ENCODE measurements at places on chromosomes 4 and X. TPM values are rescaled to one million over a fixed set of nuclear protein-coding genes. Genes with fewer than 3 reads are reported as not detected.
A peak's percentile ranks its signal among the peaks of the same experiment; 100 is the strongest.

DNA sequence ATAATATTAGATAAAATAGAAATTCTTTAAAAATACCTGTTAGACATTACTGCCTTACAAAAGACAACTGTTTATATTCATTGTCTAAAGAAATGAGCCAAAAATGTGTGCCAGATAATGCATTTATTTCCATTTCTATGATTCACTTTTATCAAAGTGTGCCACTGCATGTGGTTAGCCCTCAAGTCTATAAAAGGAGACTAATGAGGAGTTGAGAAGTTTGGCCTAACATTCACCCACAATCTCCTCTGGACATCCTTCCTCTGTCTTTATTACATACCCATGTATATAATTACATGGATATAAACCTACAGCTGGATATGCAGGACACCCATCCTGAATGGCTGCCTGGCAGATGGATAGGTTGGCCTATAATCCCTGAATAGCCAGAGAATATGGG is 42.6 kb upstream of the PDE5A start:
- DNase-seq: no peak

- no peak for DNase-seq
Observed at GRCh38 chr4:171024720-171025303, 788.4 kb upstream of the GALNTL6 start.

DNA sequence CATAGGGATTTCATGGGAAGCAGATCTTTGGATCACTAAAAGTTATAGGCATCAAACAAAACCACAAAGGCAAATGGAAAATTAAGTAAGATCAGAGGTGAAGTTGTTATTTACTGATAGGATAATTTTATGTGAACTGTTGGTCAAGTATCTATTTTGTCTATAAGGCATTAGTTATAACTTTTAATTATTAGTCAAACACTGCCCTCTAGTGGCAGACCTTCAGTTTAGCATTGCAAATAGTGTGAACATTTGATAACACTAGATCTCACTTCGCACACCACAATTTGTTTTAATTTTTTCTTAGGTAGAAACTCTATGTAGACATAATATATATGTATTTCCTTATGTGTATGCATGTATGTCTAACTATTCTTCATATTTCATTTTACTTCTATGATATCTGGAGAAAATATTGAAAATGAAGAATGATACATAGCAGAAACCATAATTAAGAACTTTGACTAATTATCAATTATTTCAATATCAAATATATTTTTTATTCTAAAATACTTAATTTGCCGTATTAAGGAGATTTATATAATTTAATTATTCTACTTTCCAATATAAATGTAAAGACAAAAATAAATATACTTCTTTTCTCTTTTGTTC is 214.5 kb upstream of the TACR3 start:
- DNase-seq: no peak

DNA sequence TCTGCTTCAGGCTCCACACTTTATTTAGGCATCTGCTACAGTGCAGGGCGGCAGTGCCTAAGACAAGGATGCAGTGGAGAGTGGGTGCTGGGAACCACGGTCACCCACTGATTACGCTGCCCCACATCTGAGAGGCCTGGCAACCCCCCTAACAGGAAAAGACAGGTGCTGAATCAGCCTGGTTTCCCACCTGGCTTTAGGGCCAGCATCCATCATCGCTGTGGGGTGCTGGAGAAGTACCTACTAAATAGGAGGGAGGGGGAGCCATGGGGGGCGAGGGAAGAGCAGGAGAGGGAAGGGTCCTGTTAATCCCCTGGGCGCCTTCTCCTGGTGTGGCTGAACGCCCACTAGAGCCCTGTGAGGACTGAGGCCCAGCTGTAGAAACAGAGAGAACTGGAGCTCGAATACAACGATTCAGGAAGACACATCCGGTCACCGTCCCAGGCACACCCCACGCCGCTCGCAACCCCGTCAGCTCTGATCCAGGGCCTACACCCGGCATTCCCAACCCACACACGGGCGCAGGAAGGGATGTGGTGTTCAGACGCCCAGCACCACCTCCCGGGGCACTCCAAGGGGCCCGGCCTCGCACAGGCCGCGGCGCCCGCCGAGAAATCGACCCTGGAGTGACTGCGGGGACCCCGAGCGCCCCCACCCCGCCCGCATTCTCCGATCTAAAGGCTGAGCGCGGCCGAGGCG is 554 bp downstream of the DCTD start:
- peak; percentile 86 for DNase-seq

DNA sequence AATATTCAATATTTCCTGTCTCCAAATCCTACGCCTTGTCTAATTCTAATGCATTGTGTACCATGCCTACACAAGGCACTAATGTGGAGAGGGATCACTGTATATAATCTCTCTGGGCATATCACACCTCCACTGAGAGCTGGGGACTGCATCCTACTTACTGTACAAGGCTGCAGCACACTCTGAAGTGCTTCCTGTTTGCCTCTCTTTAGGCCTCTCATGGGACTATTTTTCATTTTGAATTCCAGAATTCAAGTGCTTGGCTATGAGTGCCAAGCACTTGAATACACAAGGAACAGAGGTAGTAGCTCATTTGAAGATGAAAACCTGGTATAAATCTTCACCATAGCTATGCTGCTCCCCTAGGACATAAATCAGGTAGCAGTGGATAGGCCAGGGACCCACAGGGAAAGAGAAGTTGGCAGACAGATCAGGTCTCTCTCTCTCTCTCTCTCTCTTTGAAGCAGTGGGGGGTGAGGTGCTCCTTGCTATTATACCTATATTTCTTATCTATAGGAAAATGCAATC is 229.7 kb upstream of the MBNL3 start:
- DNase-seq: no peak

- DNase-seq: no peak
Observed at GRCh38 chrX:140389331-140389730, 115.5 kb downstream of the SOX3 start.

DNA sequence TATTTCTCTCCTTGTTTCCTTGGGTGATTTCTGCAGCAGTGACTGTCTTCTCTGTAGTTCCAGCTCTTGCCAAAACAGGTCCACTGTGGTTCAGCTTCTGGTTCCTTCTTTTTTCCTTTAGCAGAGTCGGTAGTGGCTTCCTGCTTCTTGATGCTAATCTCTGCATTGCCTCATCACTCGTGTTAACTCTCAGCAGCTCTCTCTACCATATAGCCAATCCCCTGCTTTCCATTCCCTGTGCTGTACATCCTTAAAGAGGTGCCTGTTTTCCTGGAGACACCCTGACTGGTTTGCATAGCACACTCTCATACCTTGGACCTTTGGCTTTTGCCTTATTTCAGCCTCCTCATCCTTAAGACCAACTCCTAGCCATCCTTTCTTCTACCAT is 191.2 kb upstream of the LNX1 start:
- no peak for DNase-seq

DNA sequence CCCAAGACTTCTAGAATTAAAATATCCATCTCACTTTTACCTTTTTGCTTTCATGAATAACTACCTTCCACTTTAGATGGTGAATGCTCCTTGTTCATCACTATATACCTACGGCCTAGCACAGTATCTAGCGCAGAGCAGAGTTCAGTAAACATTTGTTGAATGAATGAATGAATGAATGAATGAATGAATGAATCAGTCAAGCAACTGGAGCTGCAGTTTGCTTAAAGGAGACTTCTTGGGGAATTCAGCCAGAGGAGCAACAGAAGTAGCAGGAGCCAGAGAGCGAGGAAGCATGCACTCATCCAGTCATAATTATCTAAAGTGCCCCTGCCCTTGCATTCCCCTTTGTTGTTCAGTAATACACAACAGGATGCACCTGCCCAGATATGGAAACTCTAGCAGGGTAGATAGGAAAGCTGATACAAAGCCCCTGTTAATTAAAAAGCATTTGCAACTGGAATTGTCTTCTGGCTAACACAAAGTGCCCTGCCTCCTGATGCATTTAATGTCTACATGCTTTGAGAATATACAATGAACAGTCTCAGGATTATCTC is 103.0 kb upstream of the MBNL3 start:
- DNase-seq: no peak

DNA sequence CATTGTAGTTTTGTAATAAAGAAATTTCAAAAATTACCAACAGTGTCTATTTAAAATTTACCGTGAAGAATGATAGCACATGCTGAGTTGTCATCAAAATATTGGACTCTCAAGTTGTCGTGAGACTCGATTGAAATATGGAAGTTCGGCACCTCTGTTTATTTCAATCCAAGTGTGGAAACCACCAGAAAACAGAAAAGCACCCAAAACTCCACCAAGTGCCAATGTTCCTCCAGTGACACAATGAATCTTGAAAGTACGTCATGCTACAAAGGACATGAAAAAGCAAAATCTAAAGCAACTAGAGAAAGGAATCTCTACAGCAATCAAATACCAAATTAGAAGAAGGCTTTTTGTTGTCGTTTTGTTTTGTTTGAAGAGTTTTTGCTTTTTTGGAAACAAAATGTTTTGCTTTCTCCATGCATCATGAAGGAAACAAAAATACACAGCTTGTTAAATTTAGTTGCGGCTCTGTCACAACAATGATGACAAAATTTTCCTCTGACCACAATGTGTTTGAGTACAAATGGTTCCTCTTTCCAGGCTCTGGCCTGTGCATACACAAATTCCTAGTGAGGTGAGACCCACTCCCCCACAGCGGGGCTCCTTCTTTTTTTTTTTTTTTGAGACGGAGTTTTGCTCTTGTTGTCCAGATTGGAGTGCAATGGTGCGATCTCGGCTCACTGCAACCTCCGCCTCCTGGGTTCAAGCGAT is 9.6 kb upstream of the IL13RA1 start:
- no peak for DNase-seq

GRCh38 chr4:27181693-27182092 is 321.1 kb downstream of the STIM2 start:
- no peak for DNase-seq

DNA sequence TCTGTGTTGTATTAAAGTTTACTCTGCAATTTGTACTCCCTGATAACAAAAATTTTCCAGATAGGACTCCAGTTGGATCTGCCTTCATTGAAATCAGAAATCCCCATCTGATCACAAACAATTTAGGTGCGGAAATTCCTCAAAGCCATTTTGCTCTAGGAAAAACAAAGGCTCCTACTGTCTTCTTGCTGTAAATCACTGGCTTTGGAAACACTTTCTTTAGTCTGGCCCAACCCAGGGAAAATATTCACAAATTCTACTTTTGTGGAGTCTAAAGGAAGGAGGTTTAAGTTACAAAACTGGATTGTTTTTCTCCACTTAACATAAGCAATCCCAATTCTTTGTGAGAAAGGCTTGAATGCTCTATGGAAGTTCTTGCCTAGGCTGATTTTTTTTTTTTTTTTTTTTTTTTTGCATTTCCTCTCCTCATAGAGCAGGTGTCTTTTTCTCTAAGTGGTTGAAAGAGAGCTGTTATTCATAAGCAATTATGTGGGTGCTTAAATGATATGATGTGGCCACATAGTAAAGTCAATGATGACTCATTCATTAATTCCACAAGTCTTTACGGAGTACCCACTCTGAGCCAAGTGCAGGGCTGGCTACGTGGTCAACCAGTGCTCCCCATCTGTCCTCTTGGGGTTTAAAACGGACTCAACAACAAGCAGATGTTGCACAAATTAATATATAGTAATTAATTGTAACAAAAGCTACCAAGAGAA is 261.4 kb downstream of the LDB2 start:
- no peak for DNase-seq

DNA sequence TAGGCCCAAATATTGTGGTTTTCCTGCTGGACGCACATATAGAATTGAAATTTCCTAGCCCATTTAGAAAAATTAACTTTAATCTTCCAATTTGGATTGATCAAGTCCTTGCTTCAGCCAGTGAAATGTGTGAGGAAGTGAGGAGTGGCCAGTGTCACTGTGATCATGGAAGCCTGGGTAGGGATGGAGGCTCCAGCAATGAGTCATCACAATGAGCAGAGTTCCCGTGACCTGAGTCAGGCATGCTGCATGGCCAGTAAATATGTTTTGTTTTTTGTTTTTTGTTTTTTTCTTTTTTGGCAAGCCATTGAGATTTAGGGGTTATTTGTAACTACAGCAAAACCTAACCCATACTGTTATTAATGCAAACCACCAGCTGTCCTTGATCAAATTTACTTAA is 52.1 kb downstream of the IDS start:
- no peak for DNase-seq

DNA sequence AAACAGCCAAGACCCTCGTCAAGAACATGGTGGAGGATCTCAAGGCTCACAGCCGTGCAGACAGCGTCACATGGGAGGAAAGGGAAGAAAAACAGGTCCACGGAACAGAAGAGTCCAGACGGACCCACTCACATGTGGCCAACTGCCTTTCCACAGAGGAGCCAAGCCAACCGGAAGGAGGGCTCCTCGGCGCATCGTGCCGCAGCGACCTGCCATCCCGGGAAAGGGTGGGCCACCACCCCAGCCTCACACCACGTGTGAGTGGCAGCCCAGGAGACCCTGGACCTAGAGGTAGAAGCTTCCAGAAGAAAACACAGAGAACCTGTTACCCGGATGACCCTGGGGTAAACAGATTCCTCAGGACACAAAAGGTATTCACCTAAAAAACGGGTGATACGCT is 28.4 kb downstream of the CTBP1 start:
- DNase-seq: no peak

DNA sequence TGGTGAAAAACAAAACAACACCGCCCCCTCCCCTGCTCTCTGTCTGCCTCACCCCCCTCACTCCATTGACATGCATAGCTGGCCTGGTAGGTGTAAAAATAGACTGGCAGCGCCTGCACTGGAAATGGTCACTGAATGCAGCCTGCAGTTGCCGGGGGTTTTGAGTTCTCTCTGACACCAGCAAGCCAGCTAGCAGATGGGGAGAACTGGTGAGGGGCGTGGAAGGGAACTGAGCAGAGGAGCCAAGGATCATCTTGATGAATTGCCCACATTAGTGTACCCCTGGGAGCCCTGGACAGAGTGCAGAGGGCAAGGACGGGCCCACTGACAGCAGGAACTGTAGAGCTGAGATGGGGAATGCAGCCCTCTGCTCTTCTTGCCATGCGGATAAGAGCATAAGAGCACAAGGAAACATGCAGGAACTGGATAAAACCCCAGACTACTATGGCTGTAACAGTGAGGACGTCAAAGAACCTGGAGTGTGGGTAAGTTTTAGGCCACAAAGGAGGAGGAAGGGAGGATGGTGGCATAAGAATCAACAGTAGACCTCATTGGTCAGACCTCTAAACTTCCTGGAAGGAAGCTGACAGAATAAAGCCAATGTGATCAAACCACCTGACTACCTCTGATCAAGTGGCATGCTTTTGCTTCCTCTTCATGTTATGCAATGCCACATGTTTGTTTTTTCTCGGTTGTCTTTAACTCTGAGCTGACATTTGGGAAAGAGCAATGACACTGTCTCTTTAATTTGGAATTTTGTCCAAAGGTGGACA is 96.3 kb downstream of the ANK2 start:
- DNase-seq: no peak

Gene TEX13B
- total RNA-seq: not detected

Gene DMP1
- total RNA-seq: 0.16 TPM

Gene TMEM31
- total RNA-seq: not detected

Gene AKAP14
- not detected for total RNA-seq

Gene LRRC66
- total RNA-seq: 1.1 TPM

Gene GNRHR
- total RNA-seq: not detected

Gene RBM41
- total RNA-seq: 25.2 TPM

Gene TXK
- total RNA-seq: 6.8 TPM

Gene IL2
- total RNA-seq: not detected

Gene PROM1
- total RNA-seq: 28.9 TPM

Gene HMGB3
- 3.8 TPM for total RNA-seq

All from aorta (tissue), 5 donors.